ENCODE measurements at places on chromosomes 2 and 18. TPM values are rescaled to one million over a fixed set of nuclear protein-coding genes. Genes with fewer than 3 reads are reported as not detected.

The LYPD6B gene
- total RNA-seq, result 0.15 TPM

The CRYBA2 gene
- total RNA-seq, result not detected

The UBE2F gene
- total RNA-seq, result 56.0 TPM

The TDRD15 gene
- not detected for total RNA-seq

The SGO2 gene
- 4.2 TPM for total RNA-seq

The ALKAL2 gene
- 3.9 TPM for total RNA-seq

The PTGR3 gene
- 4.3 TPM for total RNA-seq

The ERFE gene
- 10.4 TPM for total RNA-seq

All from renal cortical epithelial cell (primary cell).